ENCODE measurements at places on chromosomes 11 and 22. TPM values are rescaled to one million over a fixed set of nuclear protein-coding genes. Genes with fewer than 3 reads are reported as not detected.

The JAML gene
- 35.2 TPM for polyA plus RNA-seq

The APOL3 gene
- polyA plus RNA-seq, result 13.1 TPM

- DNase-seq, result no peak
These were observed 886.9 kb upstream of the CCDC90B start for GRCh38 chr11:84173078-84173477.

DNA sequence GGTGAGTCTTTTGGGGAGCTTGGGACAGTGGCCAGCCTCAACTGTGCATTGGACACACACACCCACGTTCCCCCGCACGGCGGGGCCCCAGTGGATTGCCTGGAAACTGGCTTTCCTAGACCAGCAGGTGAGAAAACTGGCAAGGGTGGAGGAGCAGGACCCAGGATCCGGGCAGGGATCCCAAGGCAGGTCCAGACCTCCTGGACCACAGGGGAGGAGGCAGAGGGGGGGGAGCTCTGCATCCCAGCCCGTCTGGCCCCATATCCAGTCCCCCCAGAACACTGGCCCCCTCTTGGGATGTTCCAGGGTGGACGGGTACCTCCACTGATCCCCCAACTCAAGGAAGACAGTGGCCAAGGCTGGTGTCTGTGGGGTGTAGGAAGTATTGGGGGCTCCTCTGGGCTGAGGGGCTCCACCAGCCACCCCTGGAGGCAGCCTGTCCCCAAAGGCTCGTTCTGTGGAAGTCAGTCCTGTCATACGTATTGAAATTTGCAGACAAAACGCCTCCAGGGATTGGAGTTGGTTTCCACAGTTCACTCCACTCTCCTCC, 89.3 kb upstream of the LINC01488 start:
- DNase-seq, result no peak

GRCh38 chr22:18031695-18032454, 7.5 kb upstream of the MICAL3 start:
- DNase-seq, result no peak

The B3GAT1 gene
- 2.0 TPM for polyA plus RNA-seq

The CELSR1 gene
- polyA plus RNA-seq, result 5.9 TPM

DNA sequence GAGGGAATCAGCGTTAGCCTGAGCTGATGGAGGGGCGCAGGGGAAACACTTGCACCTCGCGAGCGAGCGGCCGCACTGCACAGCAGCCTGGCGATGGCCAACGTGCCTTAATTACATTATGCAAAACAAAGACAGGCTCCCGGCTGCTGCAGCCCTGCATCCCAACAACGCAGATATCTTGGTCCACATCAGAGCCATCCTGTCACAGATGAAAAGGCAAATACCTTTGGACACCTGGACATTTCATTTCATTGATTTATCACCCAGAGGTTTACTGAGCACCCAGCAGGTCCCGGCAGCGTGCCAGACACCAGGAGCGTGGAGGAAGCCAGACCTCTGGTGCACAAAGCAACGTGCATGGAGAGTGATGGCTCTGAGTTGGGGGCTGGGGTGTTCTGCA, 843.0 kb downstream of the TBC1D22A start:
- no peak for DNase-seq
